ENCODE measurements at places on chromosomes 3 and 15. TPM values are rescaled to one million over a fixed set of nuclear protein-coding genes. Genes with fewer than 3 reads are reported as not detected.

The ZNF860 gene
- 0.59 TPM for total RNA-seq

The PRICKLE2 gene
- total RNA-seq, result 25.0 TPM

The ERC2 gene
- 0.36 TPM for total RNA-seq

DNA sequence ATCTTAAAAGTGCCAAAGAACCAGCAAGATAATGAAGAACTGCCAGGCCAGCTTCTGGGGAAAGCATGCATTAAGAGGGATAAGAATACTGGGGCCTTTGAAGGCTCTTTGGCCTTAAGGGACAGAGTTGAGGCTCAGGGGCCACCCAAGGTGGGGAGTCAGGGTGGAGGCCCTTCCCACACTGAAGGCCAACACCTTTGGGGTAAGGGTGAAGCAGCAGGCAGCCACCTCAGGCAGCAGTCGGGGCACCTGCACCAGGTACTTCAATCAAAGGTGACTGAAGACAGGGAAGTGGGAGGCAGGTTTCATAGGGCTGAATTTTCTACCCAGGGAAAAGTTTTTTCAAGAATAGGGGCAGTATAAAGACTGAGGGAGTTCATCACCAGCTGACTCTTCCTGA is 87.7 kb upstream of the KLF13 start:
- DNase-seq, result no peak

The COL8A1 gene
- 720 TPM for total RNA-seq

The RASGRF1 gene
- under 0.01 TPM for total RNA-seq

DNA sequence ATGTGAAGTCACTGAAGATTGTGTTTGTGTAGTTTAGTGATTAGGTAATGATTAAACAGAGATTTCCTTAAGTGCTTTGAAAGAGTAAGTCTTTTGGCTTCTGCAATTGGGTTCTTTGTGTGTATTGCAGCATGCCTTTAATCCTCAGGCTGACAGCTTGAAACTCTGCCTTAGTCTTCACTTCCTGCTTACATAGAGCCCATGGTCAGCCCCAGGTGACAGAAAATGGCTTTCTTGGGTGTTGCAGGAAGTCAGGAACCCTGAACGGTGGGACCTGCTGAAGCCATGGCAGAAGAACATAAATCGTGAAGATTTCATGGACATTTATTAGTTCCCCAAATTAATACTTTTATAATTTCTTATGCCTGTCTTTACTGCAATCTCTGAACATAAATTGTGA is 61.3 kb downstream of the KBTBD8 start:
- DNase-seq, result no peak

DNA sequence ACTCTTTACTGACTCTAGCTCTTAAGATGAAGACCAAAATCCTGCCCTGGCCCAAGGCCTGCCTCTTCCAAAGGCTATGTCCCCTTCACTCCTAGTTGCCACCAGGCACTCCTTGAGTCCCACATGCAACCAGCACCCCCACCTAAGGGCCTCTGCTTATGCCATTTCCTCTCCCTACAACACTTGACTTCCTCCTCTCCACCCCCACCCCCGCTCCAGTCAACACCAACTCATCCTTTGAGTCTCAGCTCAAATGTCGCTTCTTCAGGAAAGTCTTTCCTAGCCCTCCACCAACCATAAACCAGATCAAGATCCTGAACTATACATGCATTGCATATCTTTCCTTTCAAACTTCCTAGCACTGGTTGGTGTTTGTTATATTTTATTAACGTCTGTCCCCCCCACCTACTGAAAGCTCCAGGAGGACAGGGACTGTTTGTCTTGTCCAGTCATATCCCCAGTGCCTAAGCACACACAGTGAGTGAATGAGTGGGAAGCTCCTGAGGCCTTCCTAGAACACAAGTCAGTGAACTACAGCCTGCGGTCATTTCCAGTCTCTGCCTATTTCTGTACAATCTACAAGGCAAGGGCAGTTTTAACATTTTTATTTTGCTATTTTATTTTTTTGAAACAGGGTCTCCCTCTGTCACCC is 7.3 kb downstream of the TBC1D2B start:
- no peak for DNase-seq

DNA sequence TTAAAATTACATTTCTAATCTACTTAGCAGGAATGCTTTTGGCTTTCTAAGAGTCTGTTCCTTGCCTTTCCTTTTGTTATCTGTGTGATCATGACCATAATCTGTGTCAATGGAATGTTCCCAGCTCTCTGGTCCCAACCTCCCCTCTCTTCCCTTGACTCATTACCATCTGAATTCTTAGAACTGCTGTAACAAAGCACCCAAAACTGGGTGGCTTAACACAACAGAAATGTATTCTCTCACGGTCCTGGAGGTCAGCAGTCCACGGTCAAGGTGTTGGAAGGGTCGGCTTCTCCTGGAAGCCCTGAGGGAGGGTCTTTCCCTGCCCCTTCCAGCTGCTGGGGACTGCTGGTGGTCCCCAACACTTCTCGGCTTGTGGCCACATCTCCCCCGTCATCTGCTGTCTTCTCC is 81.1 kb downstream of the LRRK1 start:
- DNase-seq, result peak; percentile 87

DNA sequence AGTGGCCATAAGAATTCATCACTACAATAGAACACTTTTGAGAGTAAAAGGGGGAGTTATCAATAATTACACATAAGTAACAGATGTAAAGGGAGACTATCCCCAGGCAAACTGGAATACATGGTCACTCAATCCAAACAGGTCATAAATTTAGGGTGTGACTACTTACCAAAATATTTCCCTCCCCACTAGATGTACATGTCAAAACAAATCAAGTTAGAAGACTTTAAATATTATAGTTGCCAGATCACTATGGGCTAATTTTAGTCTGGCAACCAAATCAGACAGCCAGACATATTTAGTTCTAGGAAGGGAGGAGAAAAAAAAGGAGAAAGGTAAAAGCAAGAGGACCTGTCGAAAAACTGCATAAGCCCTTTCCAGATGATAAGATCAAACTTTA is 23.1 kb downstream of the SLC24A5 start:
- DNase-seq, result peak; percentile 13

- DNase-seq, result no peak
Observed at GRCh38 chr3:147218965-147219364, 187.4 kb downstream of the ZIC4 start.

DNA sequence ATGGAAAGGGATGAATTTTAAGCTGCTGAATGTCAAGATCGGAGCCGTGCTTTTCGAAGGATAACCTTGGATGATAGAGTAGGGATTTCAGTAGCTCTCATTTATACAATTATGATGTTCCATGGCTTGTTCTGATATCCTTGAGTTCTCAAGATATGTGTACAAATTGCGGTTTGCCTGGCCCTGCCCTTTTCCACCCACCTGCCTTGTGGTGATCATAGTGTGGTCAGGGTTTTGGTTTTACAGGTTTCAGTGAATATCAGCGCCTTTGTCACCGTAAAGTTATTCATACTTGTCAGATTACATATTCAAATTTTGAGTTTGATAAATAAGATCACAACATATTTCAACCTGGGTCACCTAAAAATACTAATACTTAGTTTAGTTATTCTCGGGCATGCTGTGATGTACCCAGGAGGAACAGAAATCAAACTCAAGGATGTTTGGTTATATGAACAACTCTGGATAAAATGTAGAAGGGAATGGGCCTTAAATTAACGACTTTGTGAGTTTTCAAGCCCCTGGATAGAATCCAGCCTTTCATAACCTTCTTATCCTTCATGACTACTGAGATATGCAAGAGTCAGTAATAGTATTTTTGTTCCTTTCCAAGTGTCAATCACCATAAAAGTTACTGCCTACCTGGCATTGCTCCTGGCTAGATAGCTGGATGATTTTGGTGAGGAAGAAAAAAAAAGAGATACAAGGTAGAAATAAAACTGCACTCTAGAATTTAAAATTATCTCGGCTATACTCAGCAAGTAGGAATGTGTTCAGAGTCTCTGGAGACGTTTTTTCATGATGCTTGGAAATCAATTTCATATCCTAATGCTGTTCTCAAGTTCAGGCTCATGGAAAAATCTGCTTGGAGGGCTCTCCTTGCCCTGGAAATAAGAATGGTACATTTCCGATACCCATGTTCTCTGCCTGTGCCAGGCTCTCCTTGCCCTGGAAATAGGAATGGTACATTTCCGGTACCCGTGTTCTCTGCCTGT is 209.2 kb upstream of the TPRG1 start:
- DNase-seq, result no peak

GRCh38 chr15:71106802-71107500 is 8.3 kb upstream of the THSD4 start:
- DNase-seq, result no peak

The CD276 gene
- 154 TPM for total RNA-seq

DNA sequence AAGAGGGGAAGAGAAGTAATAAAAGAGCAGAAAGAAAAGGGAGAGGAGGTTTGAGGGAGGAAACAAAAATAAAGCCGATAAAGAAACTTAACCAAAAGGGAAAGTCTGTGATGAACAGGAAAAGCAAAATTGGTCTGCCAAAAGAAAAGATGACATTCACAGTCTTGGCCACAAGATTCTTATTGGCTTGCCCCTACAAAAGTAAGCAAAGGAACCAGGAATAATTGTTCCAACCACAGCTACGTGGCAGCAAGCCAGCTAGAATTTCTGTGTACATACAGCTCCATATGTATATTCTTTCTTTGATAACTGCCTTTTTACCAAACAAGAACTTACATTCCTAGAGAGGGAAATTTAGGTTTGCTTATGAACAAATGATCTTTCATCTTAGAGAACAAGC is 79.6 kb downstream of the MLH1 start:
- peak; percentile 51 for DNase-seq

- peak; percentile 94 for DNase-seq
Observed at GRCh38 chr3:9302425-9303181, 53.2 kb upstream of the SRGAP3 start.

DNA sequence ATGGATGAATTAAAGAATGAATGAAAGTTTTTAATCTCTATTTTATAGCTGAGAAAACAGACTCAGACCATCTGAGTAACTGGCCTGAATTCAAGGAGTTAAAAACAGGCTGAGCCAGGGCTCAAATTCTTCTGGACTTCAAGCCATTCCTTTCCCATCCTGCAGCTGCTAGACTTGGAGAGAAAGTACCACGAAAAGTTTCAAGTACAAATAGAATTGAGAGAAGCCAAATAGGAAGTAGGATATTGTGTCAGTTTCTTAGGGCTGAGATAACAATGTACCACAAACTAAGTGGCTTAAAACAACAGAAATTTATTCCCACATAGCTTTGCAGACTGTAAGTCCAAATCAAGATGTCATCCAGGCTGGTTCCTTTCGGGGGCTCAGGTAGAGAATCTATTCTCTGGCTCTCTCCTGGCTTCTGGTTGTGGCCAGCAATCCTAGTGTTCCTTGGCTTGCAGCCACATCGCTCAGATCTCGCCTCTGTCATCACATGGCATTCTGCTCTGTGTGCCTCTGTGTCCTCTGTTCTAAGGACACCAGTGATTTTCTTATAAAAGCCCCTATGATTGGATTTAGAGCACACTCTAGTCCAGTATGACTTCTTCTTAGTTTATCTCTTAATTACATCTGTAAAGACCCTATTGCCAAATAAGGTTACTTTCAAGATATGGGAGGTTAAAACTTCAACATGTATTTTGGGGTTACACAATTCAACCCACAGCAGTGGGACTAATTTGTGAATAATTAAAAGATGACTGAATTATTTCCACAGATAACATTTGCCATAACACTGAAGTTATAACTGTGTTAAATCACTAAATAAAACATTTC is 25.7 kb upstream of the GOLIM4 start:
- peak; percentile 39 for DNase-seq

Data from osteoblast (primary cell).